CD4-positive, alpha-beta T cell treated with Interferon gamma for 1 hour (primary cell): ENCODE measurements at places on chromosomes 5 and 9.

- DNase-seq, result no peak
Observed at GRCh38 chr5:130110328-130110727, 206.1 kb downstream of the CHSY3 start.

- no peak for DNase-seq
Observed at GRCh38 chr9:23658376-23659258, 167.4 kb downstream of the ELAVL2 start.

- no peak for DNase-seq
Observed at GRCh38 chr9:95277509-95277908, 40.0 kb downstream of the FANCC start.

DNA sequence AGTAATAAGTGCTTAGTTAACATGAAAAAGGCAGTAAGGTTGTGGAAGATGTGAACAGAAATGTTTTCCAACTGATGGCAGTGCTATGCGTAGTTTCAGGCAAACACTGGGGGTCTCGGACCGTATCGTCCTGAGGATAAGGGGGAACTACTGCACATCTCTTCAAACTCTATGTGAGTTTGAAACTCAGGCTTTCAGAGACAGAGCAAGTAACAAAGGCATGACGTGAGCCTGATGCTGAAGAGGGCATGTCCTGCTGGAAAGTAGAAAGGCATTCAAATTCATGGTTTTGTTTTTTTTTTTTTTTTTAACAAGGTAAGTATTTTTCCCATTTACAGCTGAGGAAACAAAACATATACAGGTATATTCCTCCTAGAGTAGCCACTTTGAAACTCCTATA lies 59.9 kb downstream of the TRIM36 start:
- DNase-seq, result no peak

DNA sequence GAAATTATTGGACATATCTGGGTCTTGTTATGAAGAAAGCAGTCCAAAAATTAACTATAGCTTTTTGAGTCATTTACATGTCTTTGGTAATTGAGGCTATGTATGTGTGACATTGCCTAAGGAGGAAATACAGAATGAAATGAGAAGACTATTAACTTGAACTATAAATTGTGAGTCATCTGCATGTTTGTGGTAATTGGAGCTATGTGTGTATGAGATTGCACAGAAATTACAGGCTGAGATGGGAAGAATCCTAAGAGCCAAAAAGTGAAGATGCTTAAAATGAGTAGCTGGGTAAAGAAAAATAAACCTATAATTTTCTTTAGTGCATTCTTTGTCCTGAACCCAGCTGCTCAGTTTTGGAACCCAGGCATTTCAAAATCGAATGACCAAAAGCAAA lies 747.6 kb upstream of the EDIL3 start:
- DNase-seq, result no peak

GRCh38 chr9:38389313-38389712 lies 3.2 kb upstream of the ALDH1B1 start:
- DNase-seq, result no peak

DNA sequence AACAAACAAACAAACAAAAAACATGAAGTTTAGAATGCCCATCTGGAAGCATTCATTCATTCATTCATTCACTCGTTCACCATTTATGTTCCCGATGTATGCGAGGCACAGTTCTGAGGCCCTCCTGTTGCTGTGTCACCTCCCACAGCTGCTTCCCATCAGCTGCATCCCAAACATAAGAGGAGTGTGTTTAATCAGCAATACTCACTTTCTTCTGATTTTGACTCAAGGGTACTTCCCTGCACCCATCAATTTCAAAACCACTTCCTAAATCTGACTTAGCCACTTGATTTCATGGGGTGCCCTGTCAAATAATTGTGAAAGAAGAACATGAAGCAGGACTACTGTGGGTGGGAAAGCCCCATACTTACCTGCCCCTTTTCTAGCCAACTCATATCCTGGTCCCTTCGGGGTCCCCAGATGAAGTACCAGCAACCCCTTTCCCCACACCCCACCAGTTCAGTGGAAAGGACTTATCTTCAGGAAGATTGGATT lies 128.0 kb upstream of the IL12B start:
- DNase-seq, result no peak

DNA sequence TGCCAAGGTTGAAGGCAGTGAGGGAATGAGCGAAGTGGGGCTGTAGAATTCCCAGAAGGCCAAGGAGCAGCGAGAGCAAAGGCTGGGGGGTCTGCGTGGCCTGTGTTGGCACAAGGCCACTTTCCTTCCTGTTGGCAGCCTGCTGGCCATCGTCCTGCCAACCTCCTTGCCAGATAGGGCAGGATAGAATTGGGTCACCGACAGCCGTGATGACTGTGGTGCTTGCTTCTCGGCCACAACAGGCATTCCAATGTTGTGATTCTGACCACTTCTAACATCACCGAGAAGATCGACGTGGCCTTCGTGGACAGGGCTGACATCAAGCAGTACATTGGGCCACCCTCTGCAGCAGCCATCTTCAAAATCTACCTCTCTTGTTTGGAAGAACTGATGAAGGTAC lies 18.9 kb downstream of the TRIP13 start:
- no peak for DNase-seq

DNA sequence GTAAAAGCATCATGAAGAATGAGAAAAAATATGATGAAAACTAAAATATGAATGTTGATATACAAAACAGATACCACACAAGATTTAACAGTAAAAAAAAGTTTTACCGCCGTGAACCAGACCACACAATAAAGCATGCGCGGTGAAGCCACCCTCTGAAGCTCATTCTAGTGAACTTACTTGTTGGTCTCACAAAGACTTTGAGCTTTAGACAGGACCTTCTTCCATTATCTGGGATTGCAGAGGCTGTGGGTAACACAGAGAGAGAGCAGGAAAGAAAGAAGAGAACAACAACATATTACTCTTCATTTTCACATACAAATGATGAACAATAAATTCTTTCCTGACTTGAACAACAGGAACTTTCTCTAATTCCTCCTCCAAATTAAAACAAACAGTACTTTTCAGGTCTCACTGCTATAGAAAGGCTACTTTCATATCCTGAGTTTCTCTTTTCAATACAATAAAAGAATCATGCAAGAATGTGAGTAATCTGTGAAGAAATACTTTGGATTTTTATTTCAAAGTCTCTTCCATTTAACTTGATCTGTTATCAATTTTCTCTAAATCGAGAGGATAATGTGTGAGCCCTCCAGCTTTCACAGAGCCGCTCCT lies 283.1 kb downstream of the EFNA5 start:
- no peak for DNase-seq

- no peak for DNase-seq
Observed at GRCh38 chr5:16497546-16497945, 31.9 kb upstream of the ZNF622 start.

DNA sequence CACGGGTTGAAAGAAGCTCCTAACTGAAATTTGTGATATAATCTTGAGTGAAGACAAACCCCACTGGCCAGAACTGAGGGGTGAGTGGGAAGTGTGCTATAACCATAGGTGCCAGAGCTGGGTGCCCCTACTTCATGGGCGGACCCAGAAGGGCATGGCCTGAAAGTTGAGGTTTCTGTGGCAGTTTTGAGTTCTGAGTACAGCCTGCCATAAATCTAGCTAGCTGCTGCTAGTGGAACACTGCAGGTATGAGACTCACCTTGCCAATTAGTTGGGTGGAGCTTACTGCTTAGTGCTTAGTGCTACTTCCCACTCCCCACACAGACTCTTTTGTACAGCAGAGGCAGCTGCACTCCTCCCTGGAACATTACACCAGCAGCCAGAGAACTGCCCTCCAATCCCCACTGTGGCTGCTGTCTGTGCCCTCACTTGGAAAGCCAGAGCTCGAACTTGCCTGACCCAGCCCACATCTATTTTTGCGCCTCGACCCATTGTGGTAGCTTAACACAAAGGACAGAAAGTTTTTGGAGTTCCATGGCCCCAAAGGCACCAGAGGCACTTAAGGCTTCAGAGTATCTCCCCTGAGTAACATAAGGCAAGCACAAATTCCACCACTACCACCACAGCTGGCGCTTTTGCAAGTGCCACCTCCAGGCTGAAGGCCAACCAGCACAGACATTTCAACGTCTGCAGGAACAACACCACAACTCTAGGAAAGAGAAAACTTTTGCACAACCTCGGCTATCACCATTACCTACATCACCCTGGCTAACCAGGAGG lies 27.1 kb upstream of the PTGER4 start:
- peak; percentile 26 for DNase-seq

DNA sequence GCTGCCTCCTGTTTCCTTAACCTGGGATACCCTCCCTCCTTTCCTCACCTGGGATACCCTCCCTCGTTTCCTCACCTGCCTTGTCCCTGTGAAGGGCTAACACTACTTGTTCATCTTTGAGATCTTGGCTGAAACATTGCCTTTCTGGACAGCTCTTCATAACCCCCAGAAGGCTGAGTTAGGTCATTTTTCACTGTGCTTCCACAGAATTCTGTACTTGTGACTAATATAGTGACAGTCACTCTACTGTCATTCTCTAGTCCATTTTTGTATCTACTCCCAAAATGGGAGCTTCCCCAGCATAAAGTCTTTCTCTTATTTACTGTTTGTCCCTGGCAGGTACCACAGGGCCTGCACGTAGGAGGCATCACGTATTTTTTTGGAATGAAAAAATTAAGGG lies 21.5 kb upstream of the DAB2 start:
- DNase-seq, result no peak

GRCh38 chr5:98585661-98586310 lies 187.7 kb upstream of the RGMB start:
- no peak for DNase-seq

DNA sequence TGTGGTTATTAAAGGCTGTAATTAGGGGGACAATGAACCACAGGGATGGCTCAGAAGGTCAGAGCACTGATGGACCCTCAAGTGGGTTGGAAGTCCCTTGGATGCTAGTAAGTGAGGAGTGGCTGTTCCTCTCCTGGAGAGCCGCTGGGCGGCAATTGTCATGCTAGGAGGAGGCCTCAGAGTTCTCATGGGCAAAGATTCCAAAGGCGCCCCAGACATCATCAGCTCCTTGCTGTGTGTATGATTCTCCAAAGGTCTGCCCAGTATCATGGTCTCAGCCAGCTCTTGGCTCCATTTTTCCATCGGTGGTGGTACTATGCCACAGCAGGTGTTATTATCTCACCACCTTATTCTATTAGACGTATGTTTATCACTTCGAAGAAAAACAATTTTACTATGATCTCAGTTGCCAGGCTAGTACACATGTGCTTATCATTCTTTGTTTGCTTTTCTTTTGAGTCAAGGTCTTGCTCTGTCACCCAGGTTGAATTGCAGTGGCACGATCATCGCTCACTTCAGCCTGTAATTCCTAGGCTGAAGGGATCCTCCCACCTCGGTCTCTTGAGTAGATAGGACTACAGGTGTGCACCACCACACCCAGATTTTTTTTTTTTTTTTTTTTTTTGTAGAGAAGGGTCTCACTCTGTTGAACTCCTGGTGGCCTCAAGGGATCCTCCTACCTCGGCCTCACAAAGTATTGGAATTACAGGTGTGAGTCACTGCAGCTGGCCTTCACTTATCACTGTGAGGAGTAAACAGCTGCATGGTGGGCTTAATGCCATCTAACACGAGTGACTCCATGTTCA lies 46.8 kb downstream of the EXOSC2 start:
- DNase-seq, result no peak

DNA sequence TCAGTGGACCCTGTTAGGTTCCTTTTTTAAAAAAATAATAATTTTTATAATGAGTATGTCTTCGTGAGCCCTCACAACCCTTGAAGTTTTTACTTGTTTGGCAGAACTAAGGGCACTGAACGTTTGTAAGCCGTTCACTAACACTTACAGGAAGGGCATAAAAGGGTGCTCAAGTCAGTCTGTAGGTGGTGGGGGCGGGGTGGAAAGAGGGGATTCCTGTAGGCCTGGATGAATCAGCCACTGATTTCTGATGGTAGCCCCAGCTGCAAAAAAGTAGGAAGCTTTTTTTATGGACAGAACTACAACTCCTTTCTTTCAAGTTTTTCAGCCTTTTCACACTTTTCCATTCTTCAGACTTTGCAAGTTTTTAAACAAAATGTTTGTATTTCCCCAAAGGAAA lies 35.8 kb downstream of the PIK3R1 start:
- peak; percentile 12 for DNase-seq

DNA sequence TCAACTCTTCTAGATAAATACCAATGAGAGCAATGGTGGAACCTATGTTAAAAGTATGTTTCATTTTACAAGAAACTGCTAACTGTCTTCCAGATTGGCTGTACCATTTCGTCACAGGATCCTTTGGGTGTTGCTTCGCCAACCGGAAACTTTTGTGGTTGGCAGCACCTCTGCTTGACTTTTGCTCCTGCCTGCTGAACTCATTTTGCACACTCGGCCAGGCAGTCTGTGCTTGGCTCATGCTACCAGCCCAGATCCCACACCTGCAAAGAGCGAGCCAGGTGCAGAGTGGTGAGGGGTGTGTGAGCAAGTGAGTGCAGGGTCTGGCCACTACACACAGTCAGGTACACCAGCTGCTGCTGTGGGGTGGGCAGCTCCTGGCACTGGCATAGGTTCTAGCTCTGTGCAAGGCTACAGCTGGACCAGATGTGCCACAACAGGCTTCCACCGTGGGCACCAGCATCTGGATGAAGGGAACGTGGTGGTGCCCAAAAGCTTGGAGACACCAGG lies 422.3 kb downstream of the PRR16 start:
- no peak for DNase-seq

DNA sequence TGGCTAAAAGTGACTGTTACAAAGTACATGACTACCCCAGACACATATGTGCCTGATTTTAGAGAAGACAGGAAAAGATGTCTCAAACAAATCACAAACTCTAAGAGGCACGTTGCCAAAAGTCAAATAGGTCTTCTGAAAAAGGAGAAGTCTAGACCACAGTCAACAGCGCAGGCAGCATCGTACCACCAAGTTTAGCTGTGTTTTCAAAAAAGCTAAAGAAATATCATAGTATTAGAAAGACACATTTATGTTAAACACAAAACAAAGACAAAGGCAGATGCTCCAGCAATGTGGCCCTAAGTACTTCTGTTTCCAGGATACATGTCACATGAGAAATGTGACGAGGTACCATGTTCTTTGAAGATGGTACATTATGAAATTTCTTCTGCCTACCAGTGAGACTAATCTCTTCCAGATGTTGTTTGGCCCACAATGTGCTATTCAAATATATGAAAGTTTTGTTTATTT lies 43.5 kb downstream of the LPAR1 start:
- no peak for DNase-seq

DNA sequence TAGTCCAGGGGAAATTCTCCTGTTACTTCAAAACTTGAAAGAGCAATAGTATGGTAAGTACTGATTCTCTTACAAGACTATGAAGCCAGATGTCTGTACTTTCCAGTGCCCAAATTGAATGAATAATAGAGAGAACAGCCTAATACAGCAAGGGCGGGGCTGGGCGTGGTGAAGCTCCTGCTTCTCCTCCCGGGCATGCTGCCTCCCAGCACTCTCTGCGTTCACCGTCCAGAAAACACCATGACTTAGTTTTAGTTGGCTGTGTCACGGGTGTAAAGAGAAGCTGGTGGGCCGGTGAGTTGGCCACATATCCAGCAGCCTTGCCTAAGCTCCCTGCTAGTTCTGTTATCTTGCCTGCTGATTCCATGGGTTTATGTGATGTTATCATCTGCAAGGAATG lies 40.7 kb upstream of the ADAMTS2 start:
- no peak for DNase-seq
